Endothelial cell of umbilical vein (primary cell): ENCODE measurements at places on chromosomes 13 and 19. TPM values are rescaled to one million over a fixed set of nuclear protein-coding genes. Genes with fewer than 3 reads are reported as not detected.

DNA sequence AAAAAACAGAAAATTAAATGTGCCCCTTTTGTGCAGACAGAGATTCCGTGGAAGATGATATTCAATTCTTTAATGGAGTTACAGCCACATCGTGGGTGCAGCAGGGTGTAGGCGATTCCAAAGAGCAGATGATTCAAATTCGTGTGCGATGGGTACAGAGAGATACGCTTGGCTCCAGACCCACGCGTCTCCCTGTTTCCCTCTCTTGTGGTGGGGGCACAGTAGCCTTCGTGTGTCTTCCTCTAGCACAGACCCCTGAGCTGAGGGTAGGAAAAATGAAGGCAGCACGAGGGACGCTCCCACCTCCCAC lies 4.8 kb downstream of the TSPAN16 start:
- no peak overlapping the region for H3K4me3 ChIP-seq
- H3K27me3 ChIP-seq = peaks cover 1% of the 10 kb centered on the region
- H3K27ac ChIP-seq = no peak overlapping the region

DNA sequence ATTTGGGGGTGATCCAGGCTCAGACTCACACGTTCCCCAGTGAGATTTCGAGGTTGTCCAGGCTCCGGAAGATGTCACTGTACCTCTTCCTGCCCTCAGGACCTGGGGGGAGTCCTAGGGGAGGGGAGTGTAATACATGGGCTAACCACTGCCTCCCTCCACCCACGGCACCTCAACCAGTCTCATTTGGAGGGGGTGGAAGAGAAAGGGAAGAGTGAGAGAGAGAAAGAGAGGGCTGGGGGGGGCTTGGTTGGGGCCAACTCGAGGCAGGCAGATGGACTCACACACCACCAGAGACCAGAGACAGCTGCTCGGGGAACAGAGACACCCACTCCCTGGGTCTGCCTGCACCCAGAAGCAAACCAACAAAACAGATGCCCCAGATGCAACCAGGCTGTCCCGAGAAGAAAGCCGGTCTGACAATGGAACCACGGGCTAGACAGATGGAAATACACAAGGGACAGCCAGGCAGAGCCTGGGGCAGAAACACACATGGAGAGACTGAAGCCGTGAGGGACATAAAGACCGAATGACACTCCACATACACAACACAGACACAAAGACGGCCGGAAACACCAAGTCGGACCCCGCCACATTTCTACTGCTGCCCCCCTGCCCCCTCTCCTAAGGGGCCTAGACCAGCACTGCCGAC lies 825 bp downstream of the GMIP start:
- peak overlapping the region; percentile 72 for H3K4me3 ChIP-seq
- H3K27ac ChIP-seq = peak overlapping the region; percentile 54
- H3K36me3 ChIP-seq = peaks cover 24% of the 10 kb centered on the region
- DNase-seq = peak; percentile 16
- H3K27me3 ChIP-seq = no peaks in the 10 kb centered on the region
- peaks cover 4% of the 10 kb centered on the region for H3K4me1 ChIP-seq

- H3K4me1 ChIP-seq = no peaks in the 10 kb centered on the region
- H3K4me3 ChIP-seq = no peak overlapping the region
- DNase-seq = no peak
- H3K36me3 ChIP-seq = no peaks in the 10 kb centered on the region
Observed at GRCh38 chr13:69872321-69873047, 235.1 kb upstream of the ATXN8OS start.

Gene SMAD9
- 1.9 and 2.2 TPM in 2 replicates for polyA plus RNA-seq

DNA sequence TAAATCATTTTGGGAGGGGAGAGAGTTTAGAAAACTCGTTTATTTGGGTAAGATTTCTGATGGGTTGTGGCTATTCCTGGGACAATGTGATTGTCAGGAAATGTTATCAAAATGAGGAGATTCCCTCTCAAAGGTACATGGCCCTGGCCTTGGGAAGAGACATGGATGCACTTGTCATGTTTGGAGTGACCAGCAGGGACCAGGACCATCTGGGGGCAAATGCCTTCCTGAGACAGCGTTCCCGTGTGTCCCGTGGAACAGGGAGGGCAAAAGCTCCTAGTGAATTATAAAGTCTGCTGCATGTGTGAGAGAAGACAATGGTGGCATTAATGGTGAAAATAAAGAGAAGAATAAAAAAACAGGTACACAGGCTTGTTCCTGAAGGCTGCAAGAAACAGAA lies 317.3 kb downstream of the ZNF536 start:
- H3K4me3 ChIP-seq = no peak overlapping the region
- no peak for DNase-seq
- H3K4me1 ChIP-seq = no peaks in the 10 kb centered on the region

Gene KRTDAP
- not detected in 2 replicates for polyA plus RNA-seq

GRCh38 chr13:28466151-28466550 lies 28.8 kb downstream of the FLT1 start:
- H3K27ac ChIP-seq = peak overlapping the region; percentile 77
- DNase-seq = peak; percentile 59
- peaks cover 66% of the 10 kb centered on the region for H3K4me1 ChIP-seq
- peak overlapping the region; percentile 18 for H3K4me3 ChIP-seq
- no peaks in the 10 kb centered on the region for H3K27me3 ChIP-seq

DNA sequence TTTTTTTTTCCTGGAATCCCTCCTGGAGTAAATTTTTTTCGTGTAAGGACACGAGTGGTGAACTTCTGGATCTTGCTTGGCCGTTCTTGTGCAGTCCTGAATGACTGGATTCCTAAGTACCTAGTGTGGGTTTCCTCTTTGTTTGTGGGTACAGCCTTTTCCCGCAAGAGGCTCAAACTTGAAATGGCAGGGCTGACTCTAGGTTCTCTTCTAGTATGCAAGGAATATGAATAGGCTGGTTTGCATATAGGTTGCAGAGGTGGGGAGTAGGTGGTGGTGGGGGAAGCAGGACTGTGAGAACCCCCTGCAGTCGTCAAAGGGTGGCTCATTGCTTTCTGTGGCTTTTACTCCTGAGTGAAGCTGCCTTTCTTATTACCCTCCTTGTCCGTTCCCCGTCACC lies 13.6 kb downstream of the UBAC2 start:
- H3K36me3 ChIP-seq = no peaks in the 10 kb centered on the region
- DNase-seq = no peak
- H3K4me1 ChIP-seq = peaks cover 4% of the 10 kb centered on the region
- no peak overlapping the region for H3K4me3 ChIP-seq
- H3K27me3 ChIP-seq = no peaks in the 10 kb centered on the region

- H3K4me3 ChIP-seq = no peak overlapping the region
- H3K4me1 ChIP-seq = no peaks in the 10 kb centered on the region
- no peak overlapping the region for H3K27ac ChIP-seq
Observed at GRCh38 chr19:33689868-33690267, 68.1 kb downstream of the CHST8 start.

Gene ASF1B
- polyA plus RNA-seq = 36.6 and 42.4 TPM in 2 replicates

- DNase-seq = no peak
- H3K27me3 ChIP-seq = no peaks in the 10 kb centered on the region
- H3K4me3 ChIP-seq = no peak overlapping the region
- H3K36me3 ChIP-seq = no peaks in the 10 kb centered on the region
- H3K27ac ChIP-seq = no peak overlapping the region
Observed at GRCh38 chr13:59471106-59471505, 692.6 kb downstream of the DIAPH3 start.

DNA sequence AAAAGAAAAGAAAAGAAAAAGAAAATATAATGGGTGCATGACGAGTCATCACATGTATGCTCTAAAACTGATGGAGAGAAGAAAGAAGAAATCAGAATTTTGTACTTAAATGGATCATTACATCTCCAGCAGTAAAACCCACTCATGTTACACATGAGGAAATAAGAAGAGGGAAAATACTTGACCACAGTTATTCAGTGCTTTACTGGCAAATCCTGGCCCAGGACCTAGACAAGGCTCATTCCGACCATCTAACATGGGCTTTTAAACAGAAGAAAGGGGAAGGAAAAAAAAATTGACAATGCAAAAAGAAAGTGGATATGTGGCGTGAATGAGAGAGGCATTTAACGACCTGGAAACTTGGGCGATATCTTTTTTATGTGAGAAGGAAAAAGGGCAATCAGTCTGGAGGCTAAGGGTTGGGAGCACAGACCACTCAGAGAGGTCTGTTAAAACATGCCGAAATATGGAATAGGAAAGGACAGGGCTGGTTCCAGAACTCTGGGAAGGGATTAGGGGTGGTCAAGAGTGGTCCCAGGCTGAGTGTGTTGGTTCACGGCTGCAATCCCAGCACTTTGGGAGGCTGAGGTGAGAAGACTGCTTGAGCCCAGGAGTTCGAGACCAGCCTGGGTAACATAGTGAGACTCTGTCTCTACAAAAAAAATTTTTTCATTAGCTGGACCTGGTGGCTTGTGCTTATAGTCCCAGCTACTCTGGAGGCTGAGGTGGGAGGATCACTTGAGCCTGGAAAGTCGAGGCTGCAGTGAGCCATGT lies 1.6 kb downstream of the SIGLECL1 start:
- DNase-seq = no peak
- H3K4me1 ChIP-seq = no peaks in the 10 kb centered on the region
- no peak overlapping the region for H3K27ac ChIP-seq
- no peaks in the 10 kb centered on the region for H3K36me3 ChIP-seq
- H3K27me3 ChIP-seq = no peaks in the 10 kb centered on the region

GRCh38 chr13:60229708-60230272 lies 66.1 kb upstream of the DIAPH3 start:
- H3K27ac ChIP-seq = no peak overlapping the region
- H3K4me3 ChIP-seq = no peak overlapping the region
- H3K36me3 ChIP-seq = no peaks in the 10 kb centered on the region
- H3K4me1 ChIP-seq = no peaks in the 10 kb centered on the region
- H3K27me3 ChIP-seq = peaks cover 9% of the 10 kb centered on the region

GRCh38 chr13:60431108-60431700 lies 34.2 kb downstream of the TDRD3 start:
- H3K27ac ChIP-seq = no peak overlapping the region
- H3K36me3 ChIP-seq = no peaks in the 10 kb centered on the region
- peaks cover 6% of the 10 kb centered on the region for H3K4me1 ChIP-seq
- no peaks in the 10 kb centered on the region for H3K27me3 ChIP-seq
- H3K4me3 ChIP-seq = no peak overlapping the region

Gene EHD2
- 105 and 110 TPM in 2 replicates for polyA plus RNA-seq

Gene SPACA4
- polyA plus RNA-seq = not detected in 2 replicates

GRCh38 chr13:59733744-59734143 lies 430.0 kb downstream of the DIAPH3 start:
- no peaks in the 10 kb centered on the region for H3K27me3 ChIP-seq
- no peaks in the 10 kb centered on the region for H3K36me3 ChIP-seq

Gene PTH2
- polyA plus RNA-seq = not detected in 2 replicates

Gene SLC7A10
- polyA plus RNA-seq = not detected in 2 replicates
